NT2/D1 (cell line): ENCODE measurements at places on chromosomes 11 and 22.

DNA sequence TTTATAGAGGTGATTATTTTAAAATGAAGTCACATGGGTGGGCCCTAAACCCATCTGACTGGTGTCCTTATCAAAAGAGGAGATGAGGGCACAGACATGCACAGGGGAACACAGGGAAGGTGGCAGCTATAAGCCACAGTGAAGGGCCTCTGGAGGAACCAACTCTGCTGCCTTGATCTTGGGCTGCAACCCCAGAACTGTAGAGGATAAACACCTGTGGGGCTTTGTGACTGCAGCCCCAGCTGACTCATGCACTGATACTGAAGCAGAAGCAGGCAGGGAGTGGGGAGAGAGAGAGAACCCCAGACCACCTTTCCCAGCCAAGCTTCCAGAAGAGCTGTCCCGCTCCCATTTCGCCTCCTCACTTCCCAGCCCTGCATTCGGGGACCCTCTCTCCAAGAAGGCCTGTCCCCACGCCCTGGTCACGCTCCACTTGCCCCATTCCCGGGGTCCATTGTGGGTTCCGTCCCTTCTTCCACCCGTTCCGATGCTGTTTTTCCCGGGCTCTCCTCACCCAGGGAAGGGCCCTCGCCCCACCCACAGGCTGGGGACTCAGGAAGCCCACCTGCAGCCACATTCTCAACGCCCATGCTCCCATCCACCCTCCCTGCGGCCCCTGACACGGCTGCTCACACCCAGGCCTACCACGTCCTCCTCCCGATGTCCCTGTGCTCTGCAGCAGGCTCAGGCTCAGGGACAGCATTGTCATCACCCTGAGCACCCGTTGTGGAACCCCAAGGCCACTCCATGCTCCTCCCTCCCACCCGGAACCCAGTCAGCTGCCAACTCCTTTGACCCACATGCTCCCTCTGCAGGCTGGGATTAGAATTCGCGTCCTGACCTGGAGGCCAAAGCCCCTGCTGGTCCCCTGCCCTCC, 90.8 kb upstream of the SHANK2 start:
- DNase-seq, result peak; percentile 23

- DNase-seq, result no peak
Measured at GRCh38 chr22:31305194-31305593, 12.9 kb upstream of the PIK3IP1 start.

- DNase-seq, result no peak
Measured at GRCh38 chr11:10295064-10295901, 1.3 kb upstream of the SBF2 start.

- DNase-seq, result peak; percentile 81
Measured at GRCh38 chr11:30025396-30026139, 8.7 kb upstream of the KCNA4 start.

DNA sequence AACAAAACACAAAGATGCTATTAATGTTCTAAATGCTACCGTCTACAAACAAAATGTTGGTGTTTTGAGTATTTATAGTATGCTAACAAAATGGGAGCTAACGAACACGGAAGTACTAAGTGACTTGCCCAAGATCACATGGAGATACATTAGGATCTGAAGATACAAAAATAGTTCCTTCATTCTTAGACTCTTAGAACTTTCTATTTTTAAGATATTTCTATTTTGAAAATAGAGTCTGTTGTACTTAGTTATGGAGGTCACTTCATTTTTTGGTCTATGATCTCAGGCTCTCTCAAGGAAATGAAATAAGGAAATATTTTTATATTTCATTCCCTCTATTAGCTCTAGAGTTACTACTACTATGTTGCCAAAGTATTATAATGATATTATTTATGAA, 64.2 kb downstream of the APOL5 start:
- DNase-seq, result no peak

- DNase-seq, result no peak
Measured at GRCh38 chr11:77379253-77379652, 77.8 kb upstream of the GDPD4 start.

DNA sequence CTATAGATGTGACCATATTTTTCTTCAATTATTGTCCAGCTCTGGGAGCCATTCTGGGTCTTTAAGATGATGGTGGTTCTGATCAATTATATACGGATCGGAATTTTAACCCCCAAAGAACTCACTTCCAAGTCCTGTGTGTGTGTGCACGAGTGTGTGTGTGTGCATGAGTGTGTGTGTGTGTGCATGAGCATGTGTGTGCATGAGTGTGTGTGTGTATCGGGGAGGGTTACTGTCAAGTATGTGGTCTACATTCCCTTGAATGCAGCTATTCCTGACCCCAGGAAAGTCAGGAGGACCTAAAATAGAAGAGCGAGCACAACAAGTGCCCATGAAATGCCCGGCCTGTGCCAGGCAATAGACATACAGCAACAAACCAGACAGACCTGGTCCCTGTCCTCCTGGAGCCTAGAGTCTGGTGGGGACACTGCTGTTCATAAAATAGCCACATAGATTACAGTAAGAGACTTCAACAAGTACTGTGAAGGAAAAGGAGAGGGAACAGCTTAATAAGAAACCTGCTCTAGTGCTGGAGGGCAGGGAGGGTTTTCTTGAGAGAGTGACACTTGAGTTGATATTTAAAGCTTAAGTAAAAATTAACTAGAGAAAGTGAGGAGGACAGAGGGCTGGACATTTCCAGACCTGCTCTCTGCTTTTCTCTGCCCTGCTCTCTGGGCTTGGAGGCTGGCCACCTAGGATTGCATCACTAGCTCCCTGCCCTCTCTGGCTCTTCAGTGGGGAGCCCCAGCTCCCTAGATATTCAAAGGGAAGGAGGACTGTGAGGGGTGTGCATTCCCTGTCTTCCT, 66.1 kb upstream of the SPON1 start:
- DNase-seq, result no peak

DNA sequence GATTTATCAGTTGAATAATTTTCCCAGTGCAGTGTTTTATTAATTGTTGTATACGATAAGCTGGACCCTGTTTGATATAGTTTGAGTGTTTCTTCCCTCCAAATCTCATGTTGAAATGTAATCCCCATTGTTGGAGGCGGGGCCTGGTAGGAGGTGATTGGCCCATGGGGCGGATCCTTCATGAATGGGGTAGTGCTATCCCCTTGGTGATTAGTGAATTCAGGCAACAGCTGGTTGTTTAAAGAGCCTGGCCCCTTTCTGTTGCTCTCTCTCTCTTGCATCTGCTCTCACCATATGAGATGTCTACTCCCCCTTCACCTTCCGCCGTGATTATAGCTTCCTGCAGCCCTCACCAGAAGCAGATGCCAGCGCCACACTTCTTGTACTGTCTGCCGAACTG, 1.5 kb downstream of the OR5A1 start:
- no peak for DNase-seq

- DNase-seq, result no peak
Measured at GRCh38 chr22:38935023-38935422, 22.4 kb upstream of the APOBEC3A start.

GRCh38 chr22:36154423-36154945, 6.1 kb downstream of the APOL3 start:
- no peak for DNase-seq

GRCh38 chr11:69983897-69984438, 94.1 kb upstream of the ANO1 start:
- DNase-seq, result no peak

GRCh38 chr11:120432056-120433018, 79.2 kb upstream of the GRIK4 start:
- DNase-seq, result no peak
